PC-3 (cell line): ENCODE measurements at places on chromosomes 2 and 18. TPM values are rescaled to one million over a fixed set of nuclear protein-coding genes. Genes with fewer than 3 reads are reported as not detected.

TOGARAM2 gene
- not detected in 2 replicates for total RNA-seq

IRS1 gene
- total RNA-seq = 38.8 and 43.8 TPM in 2 replicates

SGPP2 gene
- total RNA-seq = not detected in 2 replicates

CCDC68 gene
- total RNA-seq = 2.6 and 3.1 TPM in 2 replicates

DNAJB2 gene
- total RNA-seq = 62.3 and 98.4 TPM in 2 replicates

XIRP2 gene
- 0.11 TPM in 1 of 2 replicates, not detected in the other for total RNA-seq

NMS gene
- not detected in 2 replicates for total RNA-seq

GYPC gene
- total RNA-seq = not detected in 2 replicates

CCDC74B gene
- total RNA-seq = 8.6 and 9.8 TPM in 2 replicates

VAMP8 gene
- total RNA-seq = 141 and 142 TPM in 2 replicates

NIF3L1 gene
- 63.1 and 81.5 TPM in 2 replicates for total RNA-seq

EMX1 gene
- total RNA-seq = not detected in 2 replicates

UCN gene
- 0.52 and 3.6 TPM in 2 replicates for total RNA-seq

PRSS56 gene
- not detected in 2 replicates for total RNA-seq

DLGAP1 gene
- total RNA-seq = not detected in 2 replicates

CFAP221 gene
- not detected in 2 replicates for total RNA-seq

HOXD11 gene
- not detected in 2 replicates for total RNA-seq

NETO1 gene
- 8.4 and 12.9 TPM in 2 replicates for total RNA-seq

ECEL1 gene
- total RNA-seq = not detected in 2 replicates

DNAJC5G gene
- not detected in 2 replicates for total RNA-seq

MC2R gene
- not detected in 2 replicates for total RNA-seq

PRADC1 gene
- total RNA-seq = 62.5 and 65.7 TPM in 2 replicates

SKA1 gene
- total RNA-seq = 11.6 and 17.2 TPM in 2 replicates

PTPRM gene
- total RNA-seq = 45.6 and 61.3 TPM in 2 replicates

CLIP4 gene
- 24.2 and 25.1 TPM in 2 replicates for total RNA-seq

FSHR gene
- not detected in 2 replicates for total RNA-seq

SFTPB gene
- total RNA-seq = not detected in 2 replicates

DSG4 gene
- 0.04 TPM in 1 of 2 replicates, not detected in the other for total RNA-seq

BCS1L gene
- 41.3 and 48.5 TPM in 2 replicates for total RNA-seq

IL36G gene
- 0.62 TPM in 1 of 2 replicates, not detected in the other for total RNA-seq

CD207 gene
- total RNA-seq = not detected in 2 replicates

MEP1B gene
- total RNA-seq = not detected in 2 replicates

GPN1 gene
- total RNA-seq = 40.9 and 46.8 TPM in 2 replicates

ELOA2 gene
- not detected in 2 replicates for total RNA-seq

MARCHF4 gene
- 1.9 and 3.7 TPM in 2 replicates for total RNA-seq

ZNF519 gene
- 5.9 and 7.3 TPM in 2 replicates for total RNA-seq

ARHGEF4 gene
- total RNA-seq = 21.5 and 30.5 TPM in 2 replicates

MAB21L4 gene
- 0.12 and 1.0 TPM in 2 replicates for total RNA-seq

MAP2 gene
- 1.7 and 2.1 TPM in 2 replicates for total RNA-seq

MYO5B gene
- 10.4 and 10.7 TPM in 2 replicates for total RNA-seq

GALR1 gene
- not detected in 2 replicates for total RNA-seq

GALNT14 gene
- 10.2 and 12.7 TPM in 2 replicates for total RNA-seq

FEV gene
- total RNA-seq = 0.07 TPM in 1 of 2 replicates, not detected in the other

PXDN gene
- total RNA-seq = 125 and 155 TPM in 2 replicates

SH3BP4 gene
- 35.2 and 47.3 TPM in 2 replicates for total RNA-seq

RBBP8 gene
- 31.9 and 41.1 TPM in 2 replicates for total RNA-seq

COLEC12 gene
- total RNA-seq = 0.04 TPM in 1 of 2 replicates, not detected in the other

FHOD3 gene
- 18.1 and 32.2 TPM in 2 replicates for total RNA-seq

BCL11A gene
- 3.1 and 4.6 TPM in 2 replicates for total RNA-seq

ALLC gene
- total RNA-seq = not detected in 2 replicates

FSIP2 gene
- 2.0 and 2.5 TPM in 2 replicates for total RNA-seq

FOXD4L1 gene
- total RNA-seq = 0.33 TPM in 1 of 2 replicates, not detected in the other

CDK15 gene
- total RNA-seq = 2.4 TPM in 1 of 2 replicates, not detected in the other

EFR3B gene
- 4.6 and 7.9 TPM in 2 replicates for total RNA-seq

SOX11 gene
- not detected in 2 replicates for total RNA-seq

STARD6 gene
- total RNA-seq = not detected in 2 replicates
